Posterior vena cava (tissue), 2 donors: ENCODE measurements at places on chromosomes 4 and X.

DNA sequence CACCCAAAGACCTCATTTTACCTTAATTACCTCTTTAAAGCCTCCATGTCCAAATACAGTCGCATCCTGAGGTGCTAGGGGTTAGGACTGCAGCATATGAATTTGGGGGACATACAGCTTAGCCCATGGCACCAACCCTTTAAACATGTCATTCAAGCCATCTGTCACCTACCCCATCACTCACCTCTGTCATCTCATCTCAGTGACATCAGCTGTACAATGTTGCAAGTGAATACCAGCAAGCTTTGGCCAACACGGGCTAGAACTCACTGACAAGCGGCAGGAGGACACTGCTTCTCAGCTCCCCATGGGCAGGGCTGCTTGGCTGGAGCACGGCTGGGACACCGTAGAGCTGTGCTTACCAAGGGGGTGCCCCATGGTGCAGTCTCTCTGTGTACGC, 107.5 kb downstream of the STK32B start:
- no peak for DNase-seq

DNA sequence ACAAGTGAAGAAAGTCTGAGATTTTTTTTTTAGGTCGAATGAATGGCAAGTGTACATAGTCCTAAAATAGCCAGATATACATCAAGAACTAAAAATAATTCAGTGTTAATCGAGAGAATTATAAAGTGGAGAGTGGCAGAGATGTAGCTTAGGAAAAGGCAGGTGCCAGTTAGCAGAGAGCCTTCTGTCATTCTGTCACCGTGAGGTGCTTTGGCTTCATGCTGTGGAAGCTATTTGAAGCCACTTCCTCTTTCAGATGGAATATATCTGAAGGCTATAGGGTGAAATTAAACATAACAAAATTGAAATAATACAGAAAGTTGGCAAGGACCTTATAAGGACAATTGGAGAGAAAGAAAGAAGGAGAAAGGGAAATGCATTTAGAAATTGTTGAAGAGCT, 756.3 kb downstream of the CCSER1 start:
- DNase-seq: no peak

GRCh38 chr4:71685975-71686374, 97.9 kb downstream of the GC start:
- no peak for DNase-seq

- no peak for DNase-seq
Measured at GRCh38 chrX:30949554-30949953, 60.5 kb upstream of the TAB3 start.

GRCh38 chr4:42350611-42351182, 46.6 kb upstream of the SHISA3 start:
- no peak for DNase-seq

DNA sequence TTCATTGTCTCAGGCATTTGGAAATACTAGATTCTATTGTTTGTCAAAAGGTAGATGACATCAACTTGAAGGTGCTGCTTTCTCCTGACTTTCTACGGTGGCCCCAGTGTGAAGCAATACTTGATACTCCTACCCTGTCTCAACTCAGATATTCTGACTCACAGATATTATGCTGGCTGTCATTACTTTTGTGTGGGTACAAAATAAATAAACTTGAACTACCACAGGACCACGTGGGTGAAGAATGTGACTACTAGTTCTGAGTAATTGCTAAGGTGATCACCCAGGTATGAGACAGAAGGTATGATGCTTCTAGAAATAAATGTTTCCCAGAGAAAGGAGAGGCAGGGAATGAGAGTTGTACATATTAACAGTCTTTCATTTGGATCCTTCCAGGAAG, 275.3 kb upstream of the SPOCK3 start:
- no peak for DNase-seq

- no peak for DNase-seq
Measured at GRCh38 chr4:127708985-127709384, 21.2 kb upstream of the SLC25A31 start.
